A172 (cell line): ENCODE measurements at places on chromosomes 12 and 14. TPM values are rescaled to one million over a fixed set of nuclear protein-coding genes. Genes with fewer than 3 reads are reported as not detected.

CCDC196 gene
- not detected in 2 replicates for total RNA-seq

ACRBP gene
- 0.65 TPM in 1 of 2 replicates, not detected in the other for total RNA-seq

AQP2 gene
- not detected in 2 replicates for total RNA-seq

CLEC14A gene
- total RNA-seq = not detected in 2 replicates

MYBPC1 gene
- total RNA-seq = not detected in 2 replicates

KLC1 gene
- 166 and 174 TPM in 2 replicates for total RNA-seq

ETFRF1 gene
- 35.6 and 36.7 TPM in 2 replicates for total RNA-seq

CCDC197 gene
- total RNA-seq = not detected in 2 replicates

ADAMTS20 gene
- 0.22 TPM in 1 of 2 replicates, not detected in the other for total RNA-seq

LHX5 gene
- not detected in 2 replicates for total RNA-seq

C14orf132 gene
- 7.6 and 9.5 TPM in 2 replicates for total RNA-seq

STYK1 gene
- total RNA-seq = 0.12 and 9.9 TPM in 2 replicates

STON2 gene
- 0.52 and 1.6 TPM in 2 replicates for total RNA-seq
